Activated CD4-positive, alpha-beta T cell treated with anti-CD3 and anti-CD28 coated beads, Interleukin-2, amount 10 ng/mL, durations not matched to agents 7 days and 5 days (primary cell): ENCODE measurements at places on chromosomes 5 and 9.
A peak's percentile ranks its signal among the peaks of the same experiment; 100 is the strongest.

- DNase-seq, result no peak
Measured at GRCh38 chr5:26763215-26763614, 275.2 kb downstream of the CDH9 start.

DNA sequence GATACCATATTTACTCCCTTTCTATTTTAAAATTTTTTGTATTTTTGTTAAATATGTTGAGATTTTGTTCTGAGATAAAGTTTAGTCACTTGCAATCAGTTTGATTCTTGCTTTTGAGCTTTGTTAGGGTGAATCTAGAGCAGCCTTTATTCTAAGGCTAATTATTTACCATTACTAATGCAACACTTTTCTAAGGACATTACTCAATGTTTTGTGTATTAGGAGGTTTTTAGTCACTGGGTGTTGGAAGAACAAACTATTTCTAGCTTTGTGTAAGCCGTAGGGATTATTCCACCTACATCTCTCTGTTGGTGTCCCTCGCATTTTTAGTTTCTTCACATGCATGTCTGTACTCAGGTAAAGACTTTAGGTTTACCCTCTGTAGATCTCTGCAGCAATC is 379.5 kb upstream of the CD180 start:
- no peak for DNase-seq

DNA sequence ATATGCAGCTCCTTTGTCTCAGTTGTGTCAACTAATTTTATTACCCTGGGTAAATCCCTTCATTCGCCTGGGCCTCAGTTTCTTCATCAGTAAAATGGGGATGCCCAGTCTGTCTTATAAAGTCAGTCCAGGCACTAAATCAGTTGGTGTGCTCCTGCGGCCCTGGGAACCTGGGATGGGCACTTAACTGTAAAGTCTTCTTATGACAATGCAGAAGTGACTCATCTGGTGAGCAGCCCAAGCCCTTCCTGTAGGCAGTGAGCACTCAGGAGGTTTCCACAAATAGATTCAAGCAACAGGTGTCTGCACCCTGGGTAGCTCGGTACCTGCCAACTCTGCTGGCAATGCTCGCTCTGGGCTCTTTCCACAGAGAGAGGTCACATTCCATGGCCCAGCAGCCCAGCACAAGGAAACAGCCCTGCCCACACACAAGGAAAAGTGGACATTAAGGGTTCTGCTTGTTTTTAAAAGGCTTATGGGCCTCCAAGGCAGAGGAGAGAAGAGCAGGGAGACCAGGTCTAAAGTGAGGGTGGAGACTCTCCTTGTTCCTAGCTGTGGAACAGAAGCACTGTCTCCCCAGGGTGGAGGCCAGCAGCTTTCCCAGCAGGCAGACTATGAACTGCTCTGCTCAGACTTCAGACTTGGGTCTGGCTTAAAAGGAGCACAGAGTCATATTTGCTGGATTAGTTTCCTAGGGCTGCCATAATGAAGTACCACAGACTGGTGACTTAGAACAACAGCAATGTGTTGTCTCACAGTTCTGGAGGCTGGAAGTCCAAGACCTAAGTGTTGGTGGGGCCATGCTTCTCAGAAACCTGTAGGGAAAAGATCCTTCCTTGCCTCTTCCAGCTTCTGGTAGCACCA is 89.7 kb upstream of the ADRA1B start:
- DNase-seq, result no peak

- no peak for DNase-seq
Measured at GRCh38 chr5:175483337-175483736, 5.0 kb downstream of the SFXN1 start.

- no peak for DNase-seq
Measured at GRCh38 chr5:169223595-169223953, 77.4 kb downstream of the SLIT3 start.

- DNase-seq, result no peak
Measured at GRCh38 chr5:29367176-29367833, 1826.2 kb upstream of the CDH6 start.

DNA sequence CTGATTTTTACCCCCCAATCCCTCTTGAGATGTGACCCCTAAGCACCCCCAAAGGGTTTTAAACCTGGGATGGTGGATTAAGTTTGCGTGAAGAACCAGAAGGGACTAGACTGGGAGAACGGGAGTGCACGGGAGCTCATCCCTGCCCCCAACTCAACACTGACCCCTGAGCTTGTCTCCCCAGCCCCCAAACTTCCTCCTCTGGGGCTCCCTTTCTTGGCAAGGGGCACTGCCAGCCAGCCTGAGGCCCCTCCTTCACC is 5.0 kb upstream of the SET start:
- no peak for DNase-seq

GRCh38 chr9:99262949-99263418 is 40.9 kb downstream of the SEC61B start:
- DNase-seq, result no peak

DNA sequence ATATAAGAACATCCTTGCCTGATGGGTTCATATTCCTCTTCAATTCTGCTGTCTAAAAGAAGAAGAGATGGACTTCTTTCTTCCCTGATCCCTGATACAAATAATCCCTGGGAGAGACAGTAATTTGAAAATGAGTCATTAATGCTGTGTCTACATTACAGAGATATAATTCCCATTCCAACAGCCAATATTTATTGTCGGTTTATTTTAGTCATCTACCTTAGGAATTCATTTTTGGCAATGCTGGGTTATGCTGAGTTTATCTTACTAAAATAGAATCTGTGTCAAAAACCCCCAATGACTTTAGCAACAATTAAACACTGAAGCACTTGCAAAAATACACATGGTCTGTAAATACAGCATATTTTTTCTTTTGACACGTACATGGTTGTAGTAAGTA is 23.9 kb downstream of the ZNF474 start:
- no peak for DNase-seq

DNA sequence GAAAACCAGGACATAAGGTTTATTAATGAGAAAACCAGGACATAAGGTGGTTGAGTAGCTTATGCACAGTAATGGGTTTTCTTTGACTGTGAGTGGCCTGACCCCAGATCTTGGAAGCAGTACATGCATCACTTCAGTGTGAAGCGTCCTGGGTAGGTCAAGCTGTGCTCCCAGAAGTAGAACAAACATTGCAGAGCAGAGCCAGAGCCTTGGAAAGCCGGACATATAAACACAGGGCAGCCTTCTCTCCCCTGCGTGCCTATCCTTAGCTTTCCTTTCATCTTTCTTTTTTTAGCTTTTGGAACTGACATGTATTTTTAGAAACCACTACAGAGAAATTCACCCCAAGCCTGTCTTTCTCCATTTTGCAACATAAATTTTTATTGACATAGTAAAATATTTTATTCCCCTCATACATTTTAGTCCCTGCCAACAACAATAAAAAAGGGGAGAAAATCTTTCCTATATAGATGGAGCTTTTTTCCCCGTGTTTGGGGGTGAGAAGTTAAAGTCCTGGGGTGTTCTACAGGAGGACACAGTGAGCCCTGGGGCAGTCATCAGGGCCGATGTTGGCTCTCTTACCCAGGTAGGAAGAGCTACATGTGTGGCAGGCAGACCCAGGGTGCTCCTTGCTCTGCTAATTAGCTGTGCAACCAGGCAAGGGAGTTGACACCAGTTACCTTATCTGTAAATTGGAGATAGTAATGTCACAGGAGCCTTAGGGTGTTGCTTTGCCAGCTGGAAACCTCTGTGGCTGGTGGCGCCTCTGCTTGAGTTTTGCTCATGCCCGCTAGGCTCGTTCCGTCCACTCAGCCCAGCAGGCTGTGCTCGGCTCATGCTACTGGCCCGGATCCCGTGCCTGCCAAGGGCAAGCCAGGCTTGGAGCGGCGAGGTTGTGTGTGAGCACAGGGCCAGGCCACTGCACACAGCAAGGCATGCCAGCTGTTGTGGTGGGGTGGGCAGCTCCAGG is 389.6 kb downstream of the KDM4C start:
- no peak for DNase-seq

DNA sequence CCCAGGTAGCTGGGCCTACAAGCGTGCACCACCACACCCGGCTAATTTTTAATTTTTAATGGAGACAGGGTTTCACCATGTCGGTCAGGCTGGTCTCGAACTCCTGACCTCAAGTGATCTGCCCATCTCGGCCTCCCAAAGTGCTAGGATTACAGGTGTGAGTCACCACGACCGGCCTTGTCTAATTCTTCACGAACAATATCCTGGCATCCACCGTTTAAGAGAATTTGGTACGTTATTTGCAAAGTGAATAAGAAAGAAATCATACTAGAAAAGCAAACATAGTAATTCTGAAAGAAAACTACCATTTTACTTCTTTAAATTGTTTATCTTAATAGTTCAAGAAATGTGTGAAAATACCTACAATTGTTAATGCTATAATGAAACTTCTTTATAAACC is 42.9 kb upstream of the TRIO start:
- DNase-seq, result no peak

- no peak for DNase-seq
Measured at GRCh38 chr5:137136991-137137632, 362.0 kb downstream of the SPOCK1 start.

DNA sequence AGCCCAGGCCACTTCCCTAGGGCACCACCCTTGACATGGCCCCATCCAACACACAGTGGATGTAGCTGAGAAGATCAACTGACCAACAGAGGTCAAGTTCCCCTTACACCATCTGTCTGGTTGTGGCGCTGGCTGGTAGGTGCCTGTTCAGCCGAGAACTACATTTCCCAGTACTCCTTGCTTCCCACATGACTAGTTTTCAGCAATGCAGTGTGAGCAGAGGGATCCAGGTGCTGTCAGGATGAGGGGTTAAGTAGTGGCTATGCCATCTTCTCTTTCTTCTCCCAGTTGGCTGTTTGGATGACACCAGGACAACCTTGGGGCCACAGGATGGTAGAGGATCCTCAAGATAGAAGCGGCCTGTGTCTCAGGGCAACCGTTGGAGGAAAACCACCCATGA is 48.6 kb upstream of the SH3PXD2B start:
- DNase-seq, result no peak

DNA sequence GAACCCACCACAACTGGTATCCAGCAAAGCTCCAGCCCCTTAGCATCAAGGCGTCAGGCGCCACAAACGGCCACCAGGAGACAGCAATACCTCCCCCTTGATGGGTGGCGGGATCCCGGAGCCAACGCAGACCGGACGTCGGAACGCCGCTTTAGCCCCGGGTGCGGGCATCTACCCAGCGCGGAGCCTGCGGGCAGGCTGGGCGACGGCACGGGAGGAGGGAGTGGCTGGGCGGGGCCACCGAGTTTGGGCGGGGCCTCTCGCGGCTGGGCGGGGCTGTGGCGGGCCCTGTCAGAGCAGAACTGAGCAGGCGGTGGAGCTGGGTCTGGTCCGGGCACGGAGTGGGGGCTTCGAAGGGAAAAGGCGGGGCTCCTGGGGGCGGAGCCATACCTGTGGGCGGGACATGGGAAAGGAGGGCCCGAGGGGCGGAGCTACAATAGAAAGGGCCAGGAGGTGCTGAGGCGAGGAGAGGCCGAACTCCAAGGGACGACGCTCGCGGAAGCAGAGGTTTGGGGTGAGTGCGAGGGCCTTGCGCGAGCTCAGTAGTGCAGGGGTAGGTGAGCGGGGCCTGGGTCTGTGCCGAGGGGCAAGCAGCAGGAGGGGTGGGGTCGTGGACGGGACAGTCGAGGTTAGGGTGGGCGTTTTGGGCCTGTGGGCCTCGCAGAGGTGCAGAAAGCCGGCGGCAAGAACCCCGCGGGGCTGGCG is 40.2 kb upstream of the GARNL3 start:
- peak; percentile 79 for DNase-seq

DNA sequence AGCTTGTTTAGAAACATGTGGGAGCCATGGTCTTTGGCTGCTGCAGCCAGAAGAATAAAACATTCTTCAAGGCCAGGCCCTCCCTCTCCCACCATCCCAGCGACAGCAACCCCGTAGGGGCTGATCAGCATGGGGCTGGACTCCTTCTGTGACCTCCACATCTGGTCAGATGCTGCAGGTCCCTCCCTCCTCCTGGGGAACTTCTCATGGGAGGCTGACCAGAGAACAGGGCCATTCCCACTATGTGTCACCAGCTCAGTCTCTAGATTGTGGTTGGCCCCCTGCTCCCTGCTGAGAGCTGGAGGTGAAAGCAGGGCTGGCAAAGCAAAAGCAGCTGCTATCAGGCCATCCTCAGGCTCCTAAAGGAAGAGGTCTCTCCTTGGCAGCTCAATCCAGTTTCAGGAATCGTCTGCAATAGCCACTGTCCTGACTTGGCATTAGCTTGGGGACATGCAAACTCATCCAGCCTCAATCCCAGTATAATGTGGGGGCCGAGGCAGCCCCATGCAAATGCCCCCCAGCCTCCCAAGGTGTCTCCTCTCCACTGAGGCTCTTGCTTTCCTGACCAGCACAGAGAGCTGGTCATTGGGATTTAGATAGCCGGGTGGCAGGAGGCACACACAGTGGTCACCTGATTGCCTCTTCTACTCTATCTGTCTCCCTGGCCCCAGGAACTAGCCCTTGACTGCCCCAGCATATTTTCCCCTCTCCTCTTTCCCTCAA is 81.5 kb downstream of the NRG2 start:
- DNase-seq, result no peak

- DNase-seq, result peak; percentile 63
Measured at GRCh38 chr5:143402553-143403333, 743 bp downstream of the NR3C1 start.

GRCh38 chr5:108193021-108193795 is 188.7 kb downstream of the FBXL17 start:
- no peak for DNase-seq

GRCh38 chr9:33355933-33356332 is 46.4 kb downstream of the AQP7 start:
- no peak for DNase-seq

DNA sequence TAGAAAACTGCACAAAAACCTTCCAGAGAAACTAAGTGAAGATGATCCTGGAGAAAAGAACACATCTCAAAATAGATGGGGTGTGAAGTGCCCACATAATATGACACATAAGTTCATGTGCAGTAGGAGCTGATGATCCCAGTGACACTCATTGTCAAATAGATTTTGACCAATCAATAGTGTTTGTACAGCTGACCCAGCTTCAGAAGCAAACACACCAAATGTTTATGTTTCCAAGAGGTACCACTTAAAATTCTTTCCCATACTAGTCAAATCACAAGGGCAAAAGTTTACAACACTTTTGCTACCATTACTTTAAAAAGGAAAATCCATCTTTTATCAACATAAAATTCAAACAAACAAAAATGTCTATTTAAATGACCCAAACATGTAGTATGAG is 175.0 kb downstream of the MLLT3 start:
- no peak for DNase-seq

DNA sequence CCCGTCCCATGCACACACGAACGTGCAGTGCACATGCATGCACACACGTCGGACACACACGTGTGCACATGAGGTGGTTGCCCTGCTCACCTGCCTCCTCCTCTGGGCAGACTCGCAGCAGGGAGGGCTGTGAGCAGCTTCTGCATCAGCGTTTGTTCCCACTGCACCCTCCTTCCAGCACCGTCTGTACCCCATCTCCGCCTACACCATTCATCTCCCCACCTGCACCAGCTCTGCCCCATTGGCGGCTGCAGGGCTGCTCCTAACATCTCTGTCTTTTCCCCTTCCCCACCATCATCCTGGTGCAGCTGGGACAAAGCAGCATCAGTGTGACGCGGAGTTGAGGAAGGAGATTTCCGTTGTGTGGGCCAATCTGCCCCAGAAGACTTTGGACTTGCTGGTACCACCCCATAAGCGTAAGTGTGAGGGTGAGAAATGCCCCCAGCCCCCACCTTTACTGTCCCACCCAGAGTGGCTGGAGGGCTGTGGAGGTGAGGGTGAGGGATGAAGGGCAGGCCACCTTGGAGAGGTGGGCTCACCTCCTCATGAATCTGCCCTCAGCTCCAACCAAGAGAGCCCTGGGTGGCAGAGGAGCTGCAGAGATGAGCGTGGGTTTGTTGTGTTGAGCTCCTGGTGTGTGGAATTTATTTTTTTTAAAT is 234.6 kb downstream of the CACNA1B start:
- no peak for DNase-seq

GRCh38 chr9:137095664-137096517 is 9.1 kb downstream of the MAN1B1 start:
- DNase-seq, result peak; percentile 92

GRCh38 chr5:80406980-80407734 is 707 bp upstream of the ZFYVE16 start:
- peak; percentile 9 for DNase-seq
